ENCODE measurements at places on chromosomes 2 and 18.

DNA sequence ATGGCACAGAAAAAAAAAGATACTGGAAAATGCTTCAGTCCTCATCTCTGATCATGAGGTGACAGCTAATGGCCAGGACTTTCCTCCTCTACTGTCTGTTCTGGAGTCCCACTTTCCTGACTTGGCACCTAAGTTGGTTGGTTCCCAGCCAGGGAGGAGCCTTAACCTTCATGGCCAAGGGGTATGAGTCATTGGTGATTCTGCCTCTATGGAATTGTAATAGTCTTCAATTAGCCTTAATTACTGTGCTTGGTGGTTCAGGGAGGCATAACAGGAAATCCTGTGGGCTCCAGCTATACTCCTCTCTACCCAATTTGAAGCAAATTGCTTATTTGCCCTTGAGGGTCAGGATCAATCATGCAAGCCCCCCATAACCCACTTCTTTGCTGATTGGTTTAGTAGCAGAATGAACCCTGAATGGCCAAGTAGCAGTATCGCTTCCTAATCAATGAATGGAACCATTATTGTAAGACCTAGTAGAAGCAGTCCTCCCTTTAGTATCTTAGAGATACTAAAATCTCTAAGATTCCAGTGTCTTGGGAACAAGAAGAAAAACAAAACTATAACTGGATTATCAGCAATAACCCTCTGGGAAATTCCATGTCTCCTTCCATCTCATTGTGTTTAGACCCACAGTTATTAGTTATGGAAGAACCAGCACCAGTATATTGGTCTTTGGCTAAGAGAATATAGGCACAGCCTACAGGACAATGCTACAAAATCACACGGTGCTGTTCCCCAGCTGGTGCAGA lies 109.0 kb downstream of the COL6A3 start:
- no peak overlapping the region for H3K27ac ChIP-seq
- no peak for DNase-seq
- H3K4me3 ChIP-seq = no peak overlapping the region
- H3K27me3 ChIP-seq = peaks cover 11% of the 10 kb centered on the region
- H3K4me1 ChIP-seq = no peaks in the 10 kb centered on the region

GRCh38 chr2:38933653-38934052 lies 44.0 kb downstream of the ARHGEF33 start:
- H3K4me1 ChIP-seq = peaks cover 4% of the 10 kb centered on the region
- no peak overlapping the region for H3K27ac ChIP-seq
- H3K27me3 ChIP-seq = peaks cover 3% of the 10 kb centered on the region

DNA sequence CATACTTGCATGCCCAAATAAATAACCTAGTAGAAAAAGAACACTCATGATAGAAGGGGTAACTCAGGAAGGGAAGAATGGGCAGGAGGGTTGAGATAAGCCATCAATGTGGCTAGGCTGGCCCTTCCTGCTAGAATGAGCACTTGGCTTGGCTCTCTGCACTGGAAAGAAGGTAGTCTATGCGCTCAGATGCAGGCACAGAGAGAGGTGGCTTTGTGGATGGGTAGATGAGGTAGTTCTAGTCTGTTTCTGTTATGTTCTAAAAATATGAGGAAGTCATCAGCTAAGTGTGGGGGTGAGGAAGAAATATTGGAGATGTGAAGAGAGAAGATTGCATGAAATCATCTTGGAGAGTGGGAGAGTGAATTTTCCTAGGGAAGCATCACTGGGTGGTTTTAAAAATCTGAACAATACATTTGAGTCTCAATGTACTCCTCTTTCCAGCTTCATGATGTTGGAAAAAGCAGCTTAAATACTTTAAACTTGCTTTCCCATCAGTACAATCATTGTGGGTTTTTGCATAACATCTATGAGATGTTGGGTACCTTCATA lies 357.1 kb downstream of the CNTNAP5 start:
- no peaks in the 10 kb centered on the region for H3K27me3 ChIP-seq
- no peak for DNase-seq
- H3K4me1 ChIP-seq = no peaks in the 10 kb centered on the region
- H3K4me3 ChIP-seq = no peak overlapping the region

DNA sequence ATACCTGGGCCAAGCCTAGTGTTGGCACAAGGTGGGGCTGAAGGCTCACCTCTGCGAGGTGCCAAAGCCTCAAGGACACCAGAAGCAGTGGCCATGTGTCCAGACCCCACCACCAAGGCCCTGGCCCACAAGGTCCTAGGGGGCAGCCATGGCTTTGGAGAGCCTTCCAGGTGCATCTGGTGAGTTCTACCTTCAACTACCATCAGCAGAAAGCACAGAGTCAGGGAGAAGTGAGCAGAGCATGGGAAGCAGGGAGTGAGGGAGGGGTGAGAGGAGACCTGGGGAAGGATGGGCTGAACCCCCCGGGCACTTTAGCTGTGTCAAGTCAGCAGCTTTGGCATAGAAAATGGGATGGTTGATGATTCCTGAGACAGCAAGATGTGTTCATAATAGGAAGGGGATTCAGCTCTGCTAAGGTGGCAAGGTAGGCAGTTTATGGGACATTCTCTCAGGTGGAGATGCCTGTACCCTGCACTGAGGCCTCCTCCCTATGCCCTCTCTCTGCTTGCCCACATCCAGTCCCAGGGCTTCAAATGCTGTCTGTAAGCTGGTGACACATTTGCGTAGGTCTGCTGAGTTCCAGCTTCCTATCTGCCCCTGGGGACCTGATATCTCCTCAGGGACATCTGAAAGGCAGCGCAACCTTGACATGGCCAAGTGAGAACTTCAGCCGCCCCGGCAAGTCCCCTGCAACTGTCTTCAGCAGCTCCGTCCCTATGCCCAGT lies 83.4 kb upstream of the RGPD5 start:
- H3K27ac ChIP-seq = no peak overlapping the region
- DNase-seq = no peak
- H3K27me3 ChIP-seq = no peaks in the 10 kb centered on the region
- no peaks in the 10 kb centered on the region for H3K4me1 ChIP-seq

- no peak overlapping the region for H3K4me3 ChIP-seq
- H3K27ac ChIP-seq = no peak overlapping the region
- H3K27me3 ChIP-seq = no peaks in the 10 kb centered on the region
- DNase-seq = no peak
- no peaks in the 10 kb centered on the region for H3K36me3 ChIP-seq
These were observed 164.8 kb downstream of the PRKCE start for GRCh38 chr2:45816272-45816671.

DNA sequence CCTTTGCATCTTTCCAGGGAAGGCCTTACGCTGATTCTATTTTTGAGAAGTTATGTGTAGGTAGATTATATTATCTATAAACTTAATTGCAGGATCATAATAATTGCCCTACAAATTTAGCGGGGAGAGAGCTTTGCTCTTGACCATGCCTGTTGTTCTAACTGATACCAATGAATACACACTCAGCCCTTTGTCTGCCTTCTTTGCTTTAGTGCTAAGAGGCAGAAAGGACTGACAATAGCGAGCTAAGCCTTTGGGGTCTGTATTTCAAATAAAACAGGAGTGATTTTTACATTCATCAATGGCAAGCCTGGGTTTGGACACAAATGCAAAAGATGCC lies 115.3 kb upstream of the STON1 start:
- H3K36me3 ChIP-seq = no peaks in the 10 kb centered on the region
- no peak overlapping the region for H3K27ac ChIP-seq
- H3K4me3 ChIP-seq = no peak overlapping the region
- peaks cover 29% of the 10 kb centered on the region for H3K4me1 ChIP-seq
